ENCODE measurements at places on chromosomes 16 and 17. TPM values are rescaled to one million over a fixed set of nuclear protein-coding genes. Genes with fewer than 3 reads are reported as not detected.

Gene C16orf96
- total RNA-seq: not detected

Gene KRT31
- total RNA-seq: not detected

Gene FAM234A
- 41.0 TPM for total RNA-seq

Gene ZP2
- total RNA-seq: 0.11 TPM

Gene KIF18B
- total RNA-seq: 0.34 TPM

Gene CRHR1
- not detected for total RNA-seq

Gene MYH2
- not detected for total RNA-seq

Gene OR4D2
- not detected for total RNA-seq

Gene CACNA1H
- 0.09 TPM for total RNA-seq

Gene KRTAP4-1
- not detected for total RNA-seq

Gene IL17C
- total RNA-seq: not detected

Gene GUCY2D
- total RNA-seq: not detected

Gene ZNF276
- 12.4 TPM for total RNA-seq

Gene RNF222
- total RNA-seq: not detected

Gene TEKT1
- 0.11 TPM for total RNA-seq

Gene KIF22
- 15.1 TPM for total RNA-seq

Gene IGF2BP1
- 0.17 TPM for total RNA-seq

Gene ZNF597
- total RNA-seq: 2.9 TPM

Gene SYNGR3
- total RNA-seq: 1.2 TPM

Gene ATAD5
- 1.1 TPM for total RNA-seq

Gene PYCARD
- total RNA-seq: 66.0 TPM

Gene COPZ2
- total RNA-seq: 11.2 TPM

Gene USP43
- total RNA-seq: 0.09 TPM

Gene PIPOX
- 0.86 TPM for total RNA-seq

Gene CCL1
- total RNA-seq: not detected

Gene SLC22A31
- 0.22 TPM for total RNA-seq

Measured in dermis lymphatic vessel endothelial cell (primary cell).